ENCODE measurements at places on chromosomes 7 and 10. TPM values are rescaled to one million over a fixed set of nuclear protein-coding genes. Genes with fewer than 3 reads are reported as not detected.

- H3K27me3 ChIP-seq: no peaks in the 10 kb centered on the region
- no peaks in the 10 kb centered on the region for H3K4me1 ChIP-seq
- no peaks in the 10 kb centered on the region for H3K36me3 ChIP-seq
- H3K27ac ChIP-seq: no peak overlapping the region
- no peak for DNase-seq
Measured at GRCh38 chr7:114885836-114886235, 36.1 kb upstream of the MDFIC start.

- H3K27ac ChIP-seq: no peak overlapping the region
- H3K4me3 ChIP-seq: no peak overlapping the region
- no peaks in the 10 kb centered on the region for H3K27me3 ChIP-seq
- H3K36me3 ChIP-seq: no peaks in the 10 kb centered on the region
- no peak for DNase-seq
- no peaks in the 10 kb centered on the region for H3K4me1 ChIP-seq
Measured at GRCh38 chr7:137003086-137003485, 134.6 kb downstream of the CHRM2 start.

GRCh38 chr10:20919481-20919880 lies 22.4 kb upstream of the NEBL start:
- H3K27me3 ChIP-seq: no peaks in the 10 kb centered on the region
- H3K27ac ChIP-seq: no peak overlapping the region
- H3K36me3 ChIP-seq: no peaks in the 10 kb centered on the region
- no peak for DNase-seq
- H3K4me1 ChIP-seq: no peaks in the 10 kb centered on the region
- no peak overlapping the region for H3K4me3 ChIP-seq

GRCh38 chr7:105289704-105290103 lies 99.0 kb downstream of the SRPK2 start:
- H3K27me3 ChIP-seq: no peaks in the 10 kb centered on the region
- no peak overlapping the region for H3K4me3 ChIP-seq
- H3K27ac ChIP-seq: no peak overlapping the region
- H3K4me1 ChIP-seq: no peaks in the 10 kb centered on the region
- DNase-seq: no peak

DNA sequence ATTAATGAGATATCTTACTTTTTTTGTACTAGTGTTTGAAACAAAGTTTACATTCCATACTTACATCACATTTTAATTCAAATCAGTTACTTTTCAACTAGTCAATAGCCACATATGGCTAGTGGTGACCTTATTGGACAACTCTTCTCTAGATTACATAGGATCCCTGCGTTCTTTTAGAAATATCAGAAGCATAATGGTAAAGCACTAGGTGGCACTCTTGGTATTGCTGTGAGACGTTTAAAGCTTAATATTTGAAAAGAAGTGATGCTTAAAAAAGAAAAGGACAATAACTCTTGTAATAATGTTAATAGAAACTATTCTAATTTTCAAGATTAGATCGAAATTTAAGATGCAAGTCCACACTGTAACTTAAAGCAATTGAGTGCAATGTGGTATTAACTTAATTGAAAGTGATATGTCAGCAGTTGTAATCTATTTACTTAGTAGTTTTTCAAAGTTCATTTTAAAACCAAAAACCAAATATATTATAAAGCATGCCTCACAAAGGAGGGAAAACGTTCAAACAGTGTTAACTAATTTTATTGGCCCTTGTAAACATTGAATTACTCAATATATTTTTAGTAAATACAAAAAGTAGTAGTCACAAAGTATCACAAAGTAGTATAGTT lies 339.1 kb downstream of the ATRNL1 start:
- no peak overlapping the region for H3K4me3 ChIP-seq
- no peak overlapping the region for H3K27ac ChIP-seq
- no peaks in the 10 kb centered on the region for H3K36me3 ChIP-seq
- H3K4me1 ChIP-seq: no peaks in the 10 kb centered on the region
- no peaks in the 10 kb centered on the region for H3K27me3 ChIP-seq

The LIPN gene
- polyA plus RNA-seq: not detected

- no peak overlapping the region for H3K27ac ChIP-seq
- no peak overlapping the region for H3K4me3 ChIP-seq
- H3K36me3 ChIP-seq: no peaks in the 10 kb centered on the region
- H3K4me1 ChIP-seq: no peaks in the 10 kb centered on the region
- H3K27me3 ChIP-seq: no peaks in the 10 kb centered on the region
- DNase-seq: no peak
Measured at GRCh38 chr7:131564640-131565039, 8.2 kb upstream of the PODXL start.

Data from small intestine (tissue), 16 donors.